ENCODE measurements at places on chromosomes 4 and X.

DNA sequence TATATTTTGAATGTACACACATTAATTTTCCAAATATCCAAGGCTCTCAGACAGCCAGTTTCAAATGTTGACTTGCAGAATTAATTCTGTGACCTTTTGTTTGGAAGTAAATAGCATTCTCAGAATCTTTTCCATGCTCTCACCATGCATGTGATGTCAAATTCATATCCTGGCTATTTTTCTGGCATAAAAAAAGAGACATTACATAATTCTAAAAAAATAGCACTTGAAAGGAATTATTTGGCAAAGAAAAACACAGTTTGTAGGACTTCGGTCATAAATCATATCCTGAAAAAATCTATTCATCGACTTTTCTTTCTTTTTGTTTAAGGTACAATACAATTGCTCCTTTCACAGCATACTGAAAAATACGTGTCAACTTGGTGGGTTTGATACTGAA is 111.2 kb downstream of the GLRA3 start:
- DNase-seq = no peak

- DNase-seq = peak; percentile 0
Measured at GRCh38 chr4:38387348-38387747, 276.7 kb upstream of the KLF3 start.

- no peak for DNase-seq
Measured at GRCh38 chr4:86592553-86593249, 1.4 kb upstream of the PTPN13 start.

DNA sequence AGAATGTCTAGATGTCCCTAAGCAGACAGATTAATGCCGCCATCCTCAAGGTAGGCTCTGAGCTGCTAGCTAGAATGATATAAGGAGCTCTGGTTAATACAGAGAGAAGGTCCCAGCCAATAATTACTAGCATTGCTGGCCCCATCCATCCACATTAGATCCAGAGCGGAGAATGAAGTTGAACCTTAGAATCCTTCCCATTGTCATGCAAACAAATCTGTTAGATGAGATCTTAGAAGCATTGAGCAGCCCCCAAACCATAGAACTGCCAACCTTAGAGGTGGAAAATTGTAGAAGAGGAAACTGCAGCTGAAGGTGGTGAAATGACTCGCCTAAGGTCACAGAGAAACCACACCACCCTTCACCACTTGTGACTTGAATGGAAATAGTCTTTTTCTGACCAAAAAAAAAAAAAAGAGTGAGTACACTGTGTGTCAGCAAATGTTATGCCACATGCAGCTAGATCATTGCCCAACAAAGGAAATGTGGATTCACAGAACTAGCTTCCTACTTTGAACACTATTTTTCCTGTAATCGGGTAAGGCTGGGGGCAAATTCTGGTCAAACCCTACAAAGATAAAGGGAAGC is 162.1 kb downstream of the SMIM20 start:
- no peak for DNase-seq

GRCh38 chr4:4820739-4821138 is 38.7 kb upstream of the MSX1 start:
- no peak for DNase-seq

GRCh38 chr4:96056346-96056934 is 216.5 kb downstream of the PDHA2 start:
- no peak for DNase-seq

DNA sequence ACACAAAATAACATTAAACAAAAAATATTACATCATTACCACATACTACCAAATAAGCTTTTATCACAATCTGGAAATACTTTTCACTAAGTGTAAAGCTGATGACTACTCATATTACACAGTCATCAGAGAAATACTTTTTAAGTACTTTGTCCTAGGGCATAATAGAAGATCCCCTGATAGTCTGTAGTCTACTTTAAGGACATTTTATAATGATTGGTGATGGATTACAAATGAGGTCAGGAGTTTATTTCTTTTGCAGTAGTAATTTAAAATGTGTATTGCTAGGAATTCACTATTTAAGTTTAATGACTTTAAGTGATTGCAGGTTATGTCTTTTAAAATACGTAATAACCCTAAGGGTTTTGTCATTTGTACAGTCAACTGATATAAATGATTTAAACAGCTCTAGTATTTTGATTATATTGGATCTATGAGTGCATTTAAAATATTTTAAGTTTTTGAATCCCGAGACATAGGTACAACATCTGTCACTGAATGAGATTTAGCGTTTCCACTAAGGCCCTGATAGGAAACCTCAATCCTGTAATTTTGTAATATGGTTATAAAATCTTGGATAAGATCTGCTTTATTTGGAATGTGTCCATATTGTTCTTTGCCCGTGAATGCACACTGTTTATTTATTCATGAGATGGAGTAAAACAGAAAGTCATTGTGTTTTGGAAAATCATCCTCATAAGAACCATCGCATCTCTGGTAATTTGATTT is 189.5 kb downstream of the ARAP2 start:
- no peak for DNase-seq

DNA sequence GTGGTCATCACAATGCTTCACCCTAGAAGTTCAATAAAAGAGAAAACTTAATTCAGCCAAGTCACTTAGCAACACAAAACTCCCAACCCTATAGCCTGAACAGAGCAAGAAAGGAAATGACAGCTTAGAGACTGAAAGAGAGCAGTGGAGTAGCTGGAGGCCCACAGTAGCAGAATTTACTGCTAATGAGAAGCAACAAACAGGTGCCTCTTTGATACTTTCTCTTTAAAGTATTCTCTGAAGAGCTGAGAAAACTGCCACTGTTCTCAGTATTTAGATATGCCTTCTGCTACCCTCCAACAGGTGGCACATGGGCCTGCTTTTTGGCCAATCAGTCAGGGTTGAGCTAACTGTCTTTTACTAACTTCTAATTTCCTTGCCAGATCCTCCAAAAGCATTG is 240.0 kb downstream of the GPC3 start:
- no peak for DNase-seq

- DNase-seq = no peak
Measured at GRCh38 chr4:121243485-121243884, 79.4 kb upstream of the TNIP3 start.

- peak; percentile 81 for DNase-seq
Measured at GRCh38 chrX:17459008-17459611, 84.1 kb downstream of the NHS start.

- DNase-seq = no peak
Measured at GRCh38 chr4:144565527-144566195, 80.3 kb upstream of the HHIP start.

DNA sequence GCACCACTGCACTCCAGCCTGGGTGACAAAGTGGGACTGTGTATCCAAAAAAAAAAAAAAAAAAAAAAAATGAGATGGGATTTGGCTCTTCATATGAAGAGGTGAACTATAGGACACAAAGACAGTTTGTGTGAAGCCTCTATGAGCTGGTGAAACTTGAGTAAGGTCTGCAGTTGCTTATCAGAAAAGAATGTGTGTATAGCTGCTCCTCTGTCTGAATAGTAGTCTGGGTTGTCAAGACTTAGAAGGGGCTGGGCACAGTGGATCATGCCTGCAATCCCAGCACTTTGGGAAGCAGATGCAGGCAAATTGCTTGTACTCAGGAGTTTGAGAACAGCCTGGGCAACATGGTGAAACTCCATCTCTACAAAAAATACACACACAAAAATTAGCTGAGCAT is 82.8 kb downstream of the ARSF start:
- DNase-seq = no peak

- DNase-seq = no peak
Measured at GRCh38 chrX:27599928-27600327, 9.8 kb downstream of the DCAF8L2 start.

DNA sequence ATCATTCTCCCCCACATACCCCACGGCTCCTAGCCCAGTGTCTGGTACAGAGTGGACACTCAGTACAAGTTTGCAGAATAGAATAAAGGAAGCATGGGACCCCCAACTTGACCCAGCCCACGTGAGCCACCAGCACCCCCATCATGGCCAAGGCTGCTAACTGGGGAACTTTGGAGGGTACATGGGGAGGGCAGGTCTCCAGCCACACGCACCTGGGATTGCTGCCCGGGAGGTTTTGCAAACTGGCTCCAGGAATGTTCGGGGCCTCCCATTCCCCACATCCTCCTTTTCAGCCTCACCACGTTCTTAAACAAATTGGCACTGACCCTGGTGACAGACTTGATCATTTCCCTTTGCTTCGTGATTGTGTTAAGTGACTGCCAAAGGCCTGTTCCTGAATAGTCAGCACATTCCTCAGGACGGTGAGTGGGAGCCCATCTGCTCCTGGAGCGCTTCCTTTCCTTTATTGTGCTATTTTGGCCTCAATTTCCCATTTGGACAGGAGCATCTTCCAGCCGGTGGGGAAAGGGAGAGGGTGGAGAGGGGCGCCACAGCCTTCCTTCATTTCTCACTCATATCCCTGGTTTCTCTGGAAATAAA is 18.7 kb upstream of the XPNPEP2 start:
- DNase-seq = no peak

DNA sequence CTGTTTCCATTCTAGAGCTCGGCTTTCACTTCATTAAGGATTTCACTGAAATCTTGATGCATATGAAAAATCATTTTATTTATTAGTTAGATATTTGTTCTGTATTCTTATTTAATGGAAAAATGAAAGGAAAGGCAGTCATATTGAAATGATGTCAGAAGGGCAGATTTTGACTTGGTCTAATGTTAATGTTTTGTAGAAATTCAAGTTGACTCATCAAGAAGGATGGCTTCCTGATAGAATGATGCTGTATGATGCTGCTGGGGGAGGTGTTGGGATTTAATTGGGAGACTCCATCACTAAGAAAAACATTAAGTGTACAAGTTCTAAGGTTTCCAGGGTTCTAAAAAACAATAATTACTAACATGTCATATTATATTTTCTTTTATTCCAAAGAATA is 204.8 kb downstream of the PDGFC start:
- DNase-seq = no peak

- no peak for DNase-seq
Measured at GRCh38 chr4:23384741-23385140, 505.1 kb downstream of the PPARGC1A start.

- DNase-seq = no peak
Measured at GRCh38 chr4:123234955-123235354, 161.6 kb upstream of the SPRY1 start.

DNA sequence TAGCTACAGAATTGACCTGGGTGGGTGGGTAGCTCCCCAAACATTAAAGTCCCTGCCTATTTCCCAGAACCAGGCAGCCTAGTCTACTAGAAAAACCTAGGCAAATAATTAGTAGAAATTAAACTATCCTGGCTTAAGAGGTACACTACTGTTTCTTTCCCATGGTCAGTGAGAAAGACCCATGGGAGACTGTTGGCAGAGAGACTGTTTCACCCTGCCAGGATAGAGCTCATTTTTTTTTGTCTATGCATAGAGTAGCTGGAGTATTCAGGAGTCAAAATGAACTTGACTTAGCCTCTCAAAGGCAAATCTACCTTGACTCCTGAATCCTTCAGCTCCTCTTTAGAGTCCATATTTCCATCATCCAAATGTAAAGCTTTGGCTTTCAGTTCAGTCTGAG is 107.0 kb upstream of the AR start:
- no peak for DNase-seq

DNA sequence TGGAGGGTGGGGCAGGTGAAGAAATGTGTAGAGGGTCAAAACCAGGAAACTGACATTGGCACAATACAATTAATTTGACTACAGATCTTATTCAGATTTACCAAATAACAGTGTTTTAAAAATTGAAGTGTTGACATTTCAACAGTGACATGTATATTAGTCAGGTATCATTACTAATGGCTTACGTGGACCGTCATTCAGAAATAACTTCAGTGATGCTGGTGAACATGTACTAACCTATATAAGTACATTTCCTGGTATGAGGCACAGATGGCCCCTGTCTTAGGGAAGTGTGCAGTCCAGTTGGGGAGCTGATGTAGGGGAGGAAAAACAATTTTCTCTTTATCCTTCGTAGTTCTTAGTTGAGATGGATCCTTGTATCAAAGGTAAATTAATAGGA is 22.3 kb upstream of the MAOA start:
- DNase-seq = no peak

GRCh38 chrX:18997916-18998315 is 14.0 kb upstream of the PHKA2 start:
- DNase-seq = no peak

DNA sequence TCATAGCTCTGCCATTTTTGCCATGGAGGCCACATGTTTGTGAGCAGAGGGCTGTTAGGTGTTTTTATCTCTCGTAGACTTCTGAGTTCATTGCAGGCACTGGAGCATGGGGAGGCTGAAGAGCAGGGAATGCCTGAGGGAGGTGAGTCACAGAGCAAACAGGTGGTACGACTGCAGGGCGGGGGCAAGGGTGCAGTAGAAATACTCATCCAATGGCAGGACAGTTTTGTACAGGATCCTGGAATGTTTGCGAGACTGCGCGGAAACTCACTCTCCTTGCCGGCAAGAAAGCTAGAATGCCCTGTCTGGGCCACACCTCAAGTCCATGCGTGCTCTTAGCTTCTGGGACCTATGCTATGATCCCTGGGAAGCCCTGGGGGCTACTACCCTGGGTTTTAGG is 20.0 kb upstream of the VCX2 start:
- no peak for DNase-seq

DNA sequence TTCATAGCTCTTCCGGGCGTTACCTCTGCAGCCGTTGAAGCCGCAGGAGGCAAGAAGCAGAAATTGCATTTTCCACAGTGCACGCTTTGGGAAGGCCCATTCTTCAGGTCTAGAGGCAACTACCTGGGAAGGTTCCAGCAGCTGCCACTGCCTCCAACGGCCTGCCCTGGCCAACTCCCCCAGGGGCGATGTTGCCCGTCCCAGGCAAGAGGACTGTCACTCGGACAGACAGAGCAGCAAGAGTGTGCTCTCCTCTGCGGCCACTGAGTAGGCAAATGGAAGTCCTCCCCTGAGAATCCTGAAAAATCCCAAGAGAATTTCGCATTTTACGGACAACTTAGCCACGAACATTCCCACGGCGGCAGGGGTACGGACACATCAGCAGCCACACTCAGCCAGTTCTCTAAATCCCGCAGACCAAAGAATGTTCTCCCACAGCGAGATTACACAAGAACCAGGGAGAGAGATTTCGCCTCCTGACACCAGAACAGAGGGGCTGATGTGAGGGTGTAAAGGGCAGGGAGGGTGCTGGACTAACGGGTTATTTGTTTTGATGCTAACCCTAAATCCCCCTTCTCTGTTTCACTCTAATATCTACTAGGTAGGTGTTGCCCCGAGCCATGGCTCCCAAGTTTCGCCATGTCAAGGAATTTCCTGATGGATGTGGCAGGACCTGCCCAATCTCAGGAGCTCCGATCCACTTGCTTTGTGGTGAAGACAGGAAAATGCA is 63.8 kb downstream of the SEPSECS start:
- no peak for DNase-seq

DNA sequence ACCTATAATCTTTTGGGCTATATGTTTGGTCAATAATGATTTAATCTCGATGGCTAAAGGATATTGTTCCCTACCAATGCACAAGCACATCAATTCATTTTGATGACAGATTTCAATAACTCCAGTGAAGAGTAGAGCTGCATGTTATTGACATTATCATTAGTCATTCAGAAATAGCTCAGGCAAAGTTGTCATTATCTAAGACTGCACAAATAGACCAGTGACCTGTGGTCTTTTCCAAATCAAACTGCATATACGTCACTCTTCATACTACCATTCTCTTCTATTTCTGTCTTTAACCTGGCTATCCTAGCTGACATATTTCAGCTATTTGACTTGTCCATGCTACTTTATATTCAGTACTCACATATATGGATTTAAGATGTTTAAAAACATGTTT is 1050.8 kb downstream of the C4orf33 start:
- DNase-seq = no peak
